ENCODE measurements at places on chromosomes 11 and 22.

GRCh38 chr11:117673602-117674001, 123.4 kb downstream of the DSCAML1 start:
- no peak for DNase-seq

- DNase-seq, result no peak
Observed at GRCh38 chr22:44212936-44213335, 32.2 kb downstream of the PARVG start.

DNA sequence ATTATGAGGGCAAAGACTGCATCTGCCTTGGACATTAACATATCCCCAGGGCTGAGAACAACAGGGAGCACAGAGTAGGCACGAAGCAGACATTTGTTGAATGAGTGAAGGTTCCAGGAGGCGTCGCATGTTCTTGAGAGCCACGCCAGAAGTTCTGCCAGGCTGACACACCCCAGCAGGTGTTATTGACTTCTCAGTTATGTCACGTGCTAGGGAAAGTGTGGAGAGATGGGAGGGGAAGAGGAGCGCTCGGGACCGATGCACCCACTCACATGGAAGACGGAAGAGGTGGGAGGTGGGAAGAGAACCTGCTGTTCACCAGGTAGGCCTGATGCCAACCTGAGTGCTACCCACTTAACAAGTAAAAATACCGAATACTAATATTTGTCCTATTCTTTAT, 232.8 kb downstream of the LARGE1 start:
- no peak for DNase-seq

GRCh38 chr11:83663446-83663845, 377.3 kb upstream of the CCDC90B start:
- DNase-seq, result no peak

DNA sequence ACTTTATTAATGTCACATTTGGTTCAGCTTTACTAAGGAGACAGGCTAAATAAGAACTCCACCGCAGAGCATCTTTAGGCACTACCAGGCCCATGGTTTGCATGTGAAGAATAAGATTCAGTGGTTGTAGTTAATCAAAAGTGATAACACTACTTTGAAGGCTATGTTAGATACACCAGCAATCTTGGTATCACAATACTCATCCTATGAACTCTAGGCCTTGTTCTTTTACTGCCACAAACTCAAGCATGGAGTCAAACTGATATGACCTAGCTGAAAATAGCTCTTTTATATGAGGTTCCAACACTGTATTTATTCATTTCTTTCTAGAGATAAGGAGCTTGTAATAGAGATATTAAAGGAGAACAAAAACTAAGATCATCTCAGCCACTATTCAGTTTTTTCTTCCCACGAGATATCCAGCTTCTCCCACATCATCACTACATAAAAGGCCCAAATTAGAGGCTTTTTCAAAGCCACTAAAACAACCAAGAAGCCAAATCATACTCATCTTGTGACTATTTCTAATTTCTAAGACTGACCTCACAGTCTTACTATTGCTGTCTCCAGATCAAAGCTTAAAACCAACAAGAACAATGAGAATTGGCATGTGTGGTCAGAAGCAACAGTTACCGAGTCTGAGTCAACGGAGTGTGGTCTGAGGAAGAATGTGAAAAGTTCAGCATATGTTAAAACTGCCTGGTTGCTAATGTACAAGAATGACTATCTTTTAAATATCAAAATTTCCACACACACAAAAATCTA, 25.1 kb upstream of the GUCY1A2 start:
- peak; percentile 93 for DNase-seq

Data from MV-4-11 (cell line).